Stimulated activated CD8-positive, alpha-beta memory T cell treated with anti-CD3 and anti-CD28 coated beads, Interleukin-2, amount 100 ng/mL, for 1 hour (primary cell): ENCODE measurements at places on chromosomes 3 and 15.

DNA sequence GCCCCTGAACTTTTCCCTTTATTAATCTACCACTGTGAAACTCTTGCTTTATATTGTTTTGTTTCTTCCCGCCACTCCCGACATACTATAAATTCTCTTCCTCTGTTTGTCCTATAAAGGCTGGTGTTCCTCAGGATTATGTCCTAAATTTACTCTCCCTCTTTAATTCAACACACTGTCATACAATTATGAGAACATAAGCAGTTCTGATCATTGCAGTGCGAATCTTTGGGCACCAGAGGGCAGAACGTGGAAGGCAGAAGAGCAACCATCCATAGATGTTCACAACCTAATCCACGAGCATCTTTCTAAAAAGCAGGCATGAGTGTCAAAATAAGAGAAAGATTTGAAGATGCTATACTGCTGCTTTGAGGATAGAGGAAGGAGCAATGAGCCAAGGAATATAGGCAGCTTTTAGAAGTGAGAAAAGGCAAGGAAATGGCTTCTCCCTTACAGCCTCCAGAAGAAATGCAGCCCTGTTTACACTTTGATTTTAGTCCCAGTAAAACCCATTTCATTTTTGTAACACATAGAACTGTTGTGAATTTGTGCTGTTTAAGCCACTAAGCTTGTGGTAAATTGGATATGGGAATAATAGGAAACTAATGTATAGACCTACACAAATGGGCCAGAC is 179.4 kb downstream of the GBE1 start:
- no peak for DNase-seq

GRCh38 chr3:12288182-12289129 is at the start of gene PPARG:
TSS of gene PPARG (plus strand) at chr3:12289070. CDS start at chr3:12379712, 90,642 bp downstream.
- no peak for DNase-seq

DNA sequence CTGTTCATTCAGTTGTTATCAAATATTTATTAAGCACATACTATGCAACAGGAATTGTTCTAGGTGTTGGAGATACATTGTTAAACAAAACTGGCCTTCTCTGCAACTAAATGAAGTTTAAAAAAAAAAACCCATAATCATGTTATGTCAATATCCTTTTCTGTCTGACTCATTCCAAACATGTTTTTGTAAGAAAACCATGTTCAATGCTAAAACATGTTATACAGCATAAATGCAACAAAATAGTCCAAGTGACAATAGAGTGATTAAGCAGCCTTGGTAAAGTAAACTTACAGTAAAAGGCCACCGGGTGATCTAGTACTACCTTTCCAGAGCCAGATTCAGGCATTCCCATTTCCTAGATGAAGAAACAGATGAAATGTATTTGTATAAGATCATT is 278.0 kb upstream of the NECTIN3 start:
- no peak for DNase-seq

- DNase-seq: no peak
Measured at GRCh38 chr3:120113128-120114116, 19.2 kb upstream of the GSK3B start.

GRCh38 chr3:12601072-12601471 is 44.2 kb downstream of the MKRN2 start:
- no peak for DNase-seq

DNA sequence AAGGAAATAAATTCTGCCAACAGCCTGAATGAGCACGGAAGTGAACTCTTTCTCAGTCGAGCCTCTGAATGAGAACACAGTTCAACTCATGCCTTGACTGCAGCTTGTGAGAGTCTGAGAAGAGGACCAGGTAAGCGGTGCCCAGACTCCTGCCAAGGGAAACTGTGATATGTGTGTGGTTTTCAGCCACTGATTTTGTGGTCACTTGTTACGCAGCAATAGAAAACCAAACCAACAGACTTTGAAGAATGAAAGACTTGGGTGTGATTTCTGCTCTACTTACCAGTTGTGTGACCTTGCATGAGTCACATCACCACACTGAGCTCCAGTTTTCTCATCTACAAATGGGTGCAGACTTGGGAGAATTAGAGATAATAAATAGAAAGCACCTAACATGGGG is 30.6 kb upstream of the FAM107A start:
- no peak for DNase-seq

GRCh38 chr3:127013758-127014535 is 31.0 kb downstream of the PLXNA1 start:
- DNase-seq: no peak

GRCh38 chr3:121481106-121481880 is 64.5 kb downstream of the POLQ start:
- DNase-seq: no peak

DNA sequence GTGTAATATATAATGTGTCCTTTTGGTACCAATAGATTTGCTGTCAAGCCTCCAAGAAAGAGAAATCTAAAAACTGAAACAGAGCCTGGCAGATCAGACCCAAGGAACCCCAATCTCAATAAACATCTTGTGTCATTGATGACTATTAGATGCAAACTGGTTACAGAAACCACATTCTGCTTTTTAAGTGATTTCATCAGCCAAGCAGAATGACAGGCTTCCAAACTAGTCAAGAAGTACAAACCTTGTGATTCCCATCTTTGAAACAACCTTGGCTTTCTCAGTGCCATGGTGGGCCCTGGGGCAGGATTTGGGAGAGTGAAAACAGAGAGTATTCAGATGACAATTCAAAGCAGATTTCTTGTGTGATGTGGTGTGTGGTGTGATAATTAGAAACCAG is 45.6 kb upstream of the STRIT1 start:
- no peak for DNase-seq

- no peak for DNase-seq
Measured at GRCh38 chr3:13879102-13879945, 547 bp downstream of the WNT7A start.

- DNase-seq: no peak
Measured at GRCh38 chr15:100895721-100896120, 16.1 kb downstream of the ALDH1A3 start.

DNA sequence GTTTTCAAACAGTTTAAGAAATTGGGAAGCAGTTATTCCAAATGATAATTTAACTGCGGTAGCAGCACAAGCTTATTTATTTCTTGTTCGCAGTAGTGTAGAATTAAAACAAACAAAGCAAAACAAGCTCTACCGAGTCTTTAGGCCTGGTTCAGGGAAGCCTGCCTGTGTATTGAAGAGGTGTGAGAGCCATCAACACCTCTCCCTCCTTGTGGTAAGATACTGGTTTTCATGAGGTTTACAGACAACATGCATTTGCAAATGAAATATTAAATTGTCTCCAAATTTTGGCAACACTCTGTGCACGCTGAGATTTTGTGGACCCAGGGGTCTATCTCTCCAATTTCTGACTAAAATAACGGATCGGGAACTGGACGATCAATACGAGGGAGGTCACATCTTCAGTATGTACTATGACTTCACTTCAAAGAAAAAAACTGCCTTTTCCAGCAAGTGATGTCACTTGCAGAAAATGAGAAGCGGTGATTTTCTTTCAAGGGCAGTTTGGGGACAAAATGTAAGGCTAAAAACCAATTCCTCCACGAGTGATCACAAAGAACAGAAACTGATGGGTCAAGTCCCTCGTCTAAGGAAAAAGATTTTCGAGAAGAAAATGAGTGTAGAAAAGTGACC is 721 bp downstream of the ATR start:
- DNase-seq: no peak
